NCI-H1930 (cell line): ENCODE measurements at places on chromosomes 6 and 20.
A peak's percentile ranks its signal among the peaks of the same experiment; 100 is the strongest.

DNA sequence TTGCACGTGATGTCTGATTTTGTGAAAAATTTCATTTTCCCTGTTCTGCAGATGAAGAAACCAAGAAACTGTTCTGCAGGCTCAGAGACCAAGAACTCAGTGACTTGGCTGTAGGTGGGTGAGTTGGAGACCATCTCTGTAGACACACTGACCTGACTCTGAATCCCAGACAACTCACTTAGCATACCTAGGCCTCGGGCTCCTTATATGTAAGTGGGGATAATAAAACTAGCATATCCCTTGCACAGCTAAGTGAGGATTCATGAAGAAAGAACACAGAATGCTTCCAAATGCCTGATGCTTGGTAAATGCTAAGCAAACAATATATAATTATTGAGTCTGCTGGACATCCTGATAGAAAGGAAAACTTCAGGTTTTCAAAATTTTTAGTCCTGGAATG lies 70.8 kb downstream of the B3GAT2 start:
- no peak for DNase-seq

DNA sequence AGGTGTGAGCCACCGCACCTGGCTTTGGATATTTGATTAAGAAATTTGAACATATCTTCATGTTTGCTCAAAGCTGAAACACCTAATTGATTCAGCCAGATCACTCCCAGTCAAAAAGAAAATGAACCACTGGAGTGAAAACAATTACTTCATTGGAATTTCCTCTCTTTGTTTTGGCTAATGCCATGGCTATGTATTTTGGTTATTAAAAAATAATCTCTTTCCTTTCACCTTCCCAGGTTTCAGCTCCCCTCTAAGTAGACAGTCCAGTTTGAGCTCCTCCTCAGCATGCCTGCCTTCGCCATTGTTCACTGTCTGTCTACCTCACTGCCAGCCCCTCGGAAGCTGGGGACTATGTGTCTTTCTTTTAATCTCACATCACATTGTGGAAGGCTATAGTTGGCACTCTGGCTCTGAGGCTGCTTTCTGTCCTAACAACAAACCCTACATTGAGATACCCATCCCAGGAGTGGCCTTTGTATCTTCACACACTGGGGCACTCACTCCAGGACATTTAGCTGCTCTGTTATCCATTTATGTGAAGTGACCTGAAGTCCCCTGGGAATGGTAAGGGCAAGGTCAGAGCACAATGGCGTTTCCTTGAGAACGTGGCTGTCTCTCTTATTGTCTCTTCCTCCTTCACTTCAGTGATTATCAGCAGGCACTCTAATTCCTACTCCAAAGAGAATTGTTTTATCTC lies 764.0 kb upstream of the CITED2 start:
- DNase-seq: no peak

GRCh38 chr20:10093087-10093591 lies 58.4 kb downstream of the ANKEF1 start:
- no peak for DNase-seq

- no peak for DNase-seq
These were observed 7.4 kb downstream of the RPL10A start for GRCh38 chr6:35475573-35475972.

GRCh38 chr6:30510419-30511168 lies 21.3 kb downstream of the HLA-E start:
- no peak for DNase-seq

DNA sequence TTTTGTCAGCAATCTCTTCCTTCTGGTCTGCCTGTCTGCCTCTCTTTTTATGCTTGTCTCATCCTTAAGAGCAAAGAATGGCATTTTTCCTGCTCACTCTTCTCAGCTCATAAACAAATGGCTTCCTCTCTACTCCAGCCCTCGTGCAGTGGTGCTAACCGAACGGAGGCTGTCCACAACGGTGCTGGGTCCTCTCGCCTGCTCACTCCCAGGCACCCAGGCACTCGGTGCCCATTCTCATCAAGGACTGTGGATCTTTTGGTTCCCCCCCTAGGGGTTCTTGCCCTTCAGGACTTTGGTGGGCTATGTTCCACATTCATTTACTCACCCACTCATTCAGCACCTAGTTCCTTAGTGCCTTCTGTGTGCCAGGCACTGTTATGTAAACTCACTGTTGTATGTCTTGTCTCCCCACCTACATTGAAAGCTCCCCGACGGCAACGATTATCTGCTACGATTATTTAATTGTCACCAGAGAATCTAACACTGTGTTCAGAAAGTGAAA lies 113.9 kb downstream of the FYN start:
- no peak for DNase-seq

DNA sequence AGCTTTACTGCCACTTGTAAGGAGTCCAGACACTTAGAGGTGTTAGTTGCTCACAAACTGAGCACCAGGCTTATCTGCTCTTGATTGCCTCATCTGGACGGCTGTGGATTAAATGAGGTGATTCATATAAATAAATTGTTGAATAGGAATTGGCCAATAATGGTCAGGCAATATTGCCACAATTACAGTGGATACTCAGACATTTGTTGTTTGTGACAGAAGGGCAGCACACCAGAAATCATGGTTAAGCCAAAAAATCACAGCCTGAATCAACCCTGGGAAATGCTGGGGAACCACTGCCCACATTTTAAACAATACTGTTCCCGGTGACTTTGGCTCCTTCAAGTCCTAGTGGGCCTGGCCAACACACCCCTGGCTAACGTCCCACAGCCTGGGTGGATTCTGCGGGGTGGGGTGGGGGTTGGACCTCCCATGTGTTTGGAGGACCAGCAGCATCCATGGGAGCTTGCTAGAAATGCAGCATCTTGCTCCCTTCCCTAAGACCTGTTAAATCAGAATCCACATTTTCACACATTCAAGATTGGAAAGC lies 29.5 kb upstream of the SPDEF start:
- DNase-seq: no peak

DNA sequence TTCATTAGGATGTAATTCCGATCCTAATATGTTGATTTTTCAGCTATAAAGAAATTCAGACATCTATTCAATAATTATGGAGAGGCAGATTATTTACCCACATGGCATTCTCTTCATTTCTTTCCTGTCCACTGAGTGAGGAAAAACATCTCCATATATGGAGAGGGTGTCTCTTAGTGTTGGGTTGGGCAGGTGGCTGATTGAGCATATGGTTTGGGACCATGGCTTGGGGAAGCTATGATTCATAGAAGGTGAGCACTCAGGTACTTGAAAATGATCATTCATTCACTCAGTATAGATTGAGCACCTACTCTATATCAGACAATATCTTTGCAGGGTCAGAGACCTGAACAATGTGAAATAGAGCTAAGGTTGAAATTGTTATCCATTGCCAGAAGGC lies 41.3 kb upstream of the IL20RA start:
- no peak for DNase-seq

DNA sequence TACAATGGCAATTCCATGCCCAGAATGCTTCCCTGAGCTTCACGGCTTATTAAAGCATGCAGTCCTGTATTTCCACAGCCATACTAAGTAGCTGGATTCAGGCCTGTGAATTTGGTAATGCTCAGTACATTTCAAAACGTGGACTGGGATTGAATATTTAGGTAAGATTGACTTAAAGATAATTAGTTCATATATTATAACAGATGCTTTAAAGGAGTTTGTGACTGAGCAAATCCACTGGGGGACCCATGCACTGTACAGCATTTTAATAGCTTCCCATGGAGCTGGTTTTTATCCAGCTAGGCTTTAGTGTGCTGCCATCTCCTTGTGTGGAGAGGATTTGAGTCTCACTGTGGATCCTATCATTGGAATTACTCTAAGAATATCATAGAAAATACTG lies 420.9 kb upstream of the FLRT3 start:
- DNase-seq: no peak

DNA sequence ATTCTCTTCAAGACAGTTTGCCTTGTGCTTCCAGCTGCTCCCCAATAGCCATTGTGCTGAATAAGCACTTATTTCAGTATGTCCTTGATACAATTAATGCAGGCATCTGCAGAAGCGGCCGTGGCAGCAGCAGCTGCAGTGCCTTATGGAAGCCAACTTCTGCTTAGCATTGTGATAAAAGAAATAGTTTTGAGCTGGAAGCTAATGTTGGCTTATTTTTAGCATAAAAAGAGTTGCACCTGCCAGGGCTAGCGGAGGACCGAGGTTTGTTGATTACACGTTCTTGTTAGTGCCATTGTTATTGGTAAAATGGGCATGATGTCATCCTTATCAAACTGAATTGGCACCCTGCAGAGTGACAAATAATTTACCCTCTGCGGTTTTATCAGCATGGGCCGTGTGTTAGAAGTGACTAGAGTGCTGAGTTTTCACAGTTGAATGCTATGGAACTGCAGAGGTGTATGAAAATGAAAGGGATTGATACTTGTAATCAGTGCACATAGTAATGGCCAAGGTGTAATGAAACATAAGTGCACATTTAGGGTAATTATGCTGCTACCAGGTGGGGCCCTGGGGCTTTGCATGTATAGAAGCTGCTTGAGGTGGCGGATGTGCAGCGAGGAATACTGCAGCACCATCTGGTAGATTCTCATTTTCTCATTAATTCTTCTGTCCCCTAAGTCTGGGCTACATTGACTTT lies 334.3 kb downstream of the CDKAL1 start:
- DNase-seq: peak; percentile 96

DNA sequence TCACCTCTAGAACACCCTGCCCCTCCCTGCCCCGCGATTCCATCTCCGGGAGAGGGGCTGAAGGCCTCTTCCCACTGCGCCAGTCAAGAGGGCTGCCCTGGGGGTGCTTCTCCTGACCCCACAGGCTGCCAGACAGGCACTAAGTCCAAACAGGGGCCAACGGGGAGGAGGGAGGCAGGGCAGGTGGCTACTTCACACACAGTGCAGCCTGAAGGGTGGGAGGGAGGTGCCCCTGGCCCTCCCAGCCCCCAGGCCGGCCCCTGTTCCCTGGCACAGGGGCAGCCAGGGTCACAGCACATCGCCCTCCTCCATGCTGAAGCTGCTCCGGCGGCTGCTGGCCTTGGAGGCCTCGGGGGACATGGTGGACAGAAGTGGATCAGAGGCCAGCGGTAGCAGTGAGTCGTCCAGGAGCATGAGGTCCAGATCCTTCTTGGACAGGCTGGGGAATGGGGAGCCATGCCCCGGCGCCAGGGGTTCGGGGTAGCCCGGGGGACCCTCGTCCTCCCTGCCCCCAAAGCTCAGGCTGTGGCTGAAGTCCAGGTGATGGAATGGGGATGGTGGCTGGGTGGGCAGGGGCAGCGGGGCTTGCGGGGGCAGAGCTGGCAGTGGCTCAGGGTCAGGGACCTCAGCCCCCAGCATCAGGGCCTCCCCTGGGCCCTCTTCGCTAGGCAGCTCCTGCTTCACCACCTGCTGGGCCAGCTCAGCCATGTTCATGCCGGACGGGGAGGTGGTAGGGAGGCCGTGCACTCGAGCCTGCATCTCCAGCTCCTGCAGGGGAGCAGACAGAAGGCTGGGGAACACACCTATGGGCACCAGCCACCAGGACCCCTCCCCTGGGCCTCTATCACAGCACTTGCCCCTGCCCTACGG lies 46.3 kb downstream of the MDFI start:
- no peak for DNase-seq

DNA sequence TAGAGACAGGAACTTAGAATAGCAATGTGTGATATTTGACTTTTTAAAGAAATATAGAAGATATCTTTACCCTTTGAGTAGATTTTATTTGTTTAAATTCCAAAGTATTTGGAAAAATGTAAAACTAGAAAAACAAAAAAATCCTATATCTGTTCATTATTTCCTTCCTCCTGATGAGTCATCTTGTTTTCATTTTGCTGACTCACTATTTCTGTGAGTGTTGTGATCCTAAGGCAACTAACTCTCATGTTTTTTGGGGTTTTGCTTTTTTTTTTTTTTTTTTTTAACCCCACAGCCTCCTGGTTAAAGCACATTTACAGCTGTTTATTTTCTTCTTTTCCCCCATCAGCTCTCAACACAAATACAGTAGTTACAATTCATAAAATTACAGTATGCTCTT lies 37.8 kb upstream of the THEMIS start:
- no peak for DNase-seq

DNA sequence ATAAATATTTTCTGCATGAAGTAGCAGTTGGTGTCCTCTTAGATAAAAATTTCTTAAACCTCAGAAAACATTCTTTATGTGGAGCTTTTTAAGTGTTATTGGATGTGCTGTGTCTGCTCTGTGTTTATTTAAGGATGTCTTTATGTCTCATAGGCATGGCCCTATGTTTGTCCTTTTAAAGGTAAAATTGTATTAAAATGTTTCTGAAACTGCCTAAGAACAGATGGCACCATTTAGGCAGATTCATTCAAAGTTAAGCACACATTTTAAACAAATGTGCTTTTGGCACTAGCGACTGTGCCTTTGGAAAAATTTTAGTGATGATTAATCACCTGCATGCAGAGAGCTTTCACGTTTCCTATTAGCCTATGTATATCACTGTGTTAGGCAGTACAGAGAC lies 125.2 kb downstream of the KIF6 start:
- DNase-seq: no peak

DNA sequence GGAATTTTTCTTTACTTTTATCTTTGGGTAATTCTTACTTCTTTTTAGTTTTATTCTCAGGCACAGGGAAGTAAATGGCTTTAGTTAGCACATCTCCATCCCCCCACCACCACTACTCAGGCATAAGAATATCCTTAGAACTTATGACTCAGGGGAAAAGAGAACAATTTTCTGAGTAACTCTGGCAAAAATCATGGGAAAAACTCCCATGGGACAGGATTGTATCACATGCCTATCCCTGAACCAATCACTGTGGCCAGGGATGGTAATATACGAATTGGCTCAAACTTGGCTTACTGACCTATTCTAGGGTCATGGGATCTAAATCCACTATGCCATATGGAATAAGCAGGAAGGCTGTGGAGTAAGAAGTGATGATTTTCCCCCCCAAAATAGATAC lies 339.1 kb downstream of the BTBD3 start:
- DNase-seq: no peak
